H1 (cell line): ENCODE measurements at places on chromosomes 6 and 20.

GRCh38 chr20:23092861-23093495 is 6.9 kb upstream of the CD93 start:
- no peak for DNase-seq

- no peak for DNase-seq
These were observed 7.7 kb downstream of the HLA-B start for GRCh38 chr6:31349301-31349700.

DNA sequence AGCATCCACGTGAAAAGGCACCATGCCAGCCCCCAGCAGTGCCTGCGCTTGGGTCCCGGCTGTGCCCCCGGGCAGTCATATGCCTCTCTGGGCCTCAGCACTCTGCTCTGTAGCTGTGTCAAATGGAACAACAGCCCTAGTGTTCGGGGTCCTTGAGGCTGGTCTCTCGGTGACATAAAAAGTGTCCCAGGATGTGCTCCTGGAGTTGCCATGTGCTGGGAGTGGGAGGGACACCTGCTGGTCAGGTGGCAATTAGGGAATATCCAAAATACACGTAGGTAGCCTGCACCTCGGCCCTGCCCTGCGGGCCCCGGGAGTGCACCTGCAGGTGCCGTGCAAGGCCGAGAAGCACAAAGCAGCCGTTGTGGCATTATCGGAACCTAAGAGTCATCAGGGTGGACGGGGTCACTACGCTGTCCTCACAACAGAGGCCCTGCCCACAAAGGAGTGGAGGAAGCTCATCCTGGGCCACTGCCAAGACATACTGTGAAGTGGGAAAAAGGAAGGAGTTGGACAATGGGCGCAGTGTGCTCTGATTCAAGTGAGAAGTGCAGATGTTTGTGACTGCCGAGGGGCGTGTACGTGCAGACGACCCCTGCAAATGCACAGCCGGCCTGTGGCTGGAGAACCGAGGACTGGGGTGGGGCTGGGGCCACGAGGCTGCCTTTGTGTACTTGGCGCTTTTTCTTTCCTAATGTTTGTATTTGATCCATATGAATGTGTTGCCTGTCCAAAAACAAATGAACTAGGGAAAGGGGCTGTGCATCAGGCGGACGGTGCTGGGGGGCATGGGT is 24.6 kb downstream of the SLCO4A1 start:
- DNase-seq = no peak

DNA sequence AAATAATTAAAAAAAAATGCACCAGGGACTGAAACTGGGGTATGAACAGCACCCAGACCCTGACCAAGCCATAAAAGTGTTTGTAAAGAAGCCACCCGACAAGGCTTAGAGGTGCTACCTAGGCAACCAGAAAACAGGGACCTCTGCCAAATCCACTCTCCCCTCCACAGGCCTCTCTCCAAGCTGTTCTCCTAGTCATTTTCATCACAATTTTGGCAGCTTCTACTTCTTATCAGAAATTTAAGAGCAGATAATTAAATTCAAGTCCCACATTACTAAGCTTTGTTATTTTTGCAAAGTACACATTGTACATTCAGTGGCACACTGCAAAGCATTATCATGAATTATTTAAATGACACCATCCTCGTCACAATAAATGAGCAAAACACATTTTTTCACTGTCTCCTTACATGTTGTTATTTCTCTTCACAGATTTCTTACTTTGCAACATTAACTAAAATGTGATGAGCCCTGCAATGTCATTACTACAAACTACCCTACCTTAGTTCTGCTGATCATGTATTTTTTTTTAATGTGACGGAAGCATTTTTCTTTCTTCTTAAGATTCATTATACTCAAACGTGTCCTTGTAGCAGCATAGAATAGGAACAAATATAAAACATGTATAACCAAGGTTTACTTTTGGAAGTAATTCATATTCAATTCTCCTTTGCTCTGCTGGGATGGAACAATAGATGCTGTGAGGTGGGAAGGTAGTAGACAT is 38.1 kb downstream of the ECT2L start:
- DNase-seq = no peak
